ENCODE measurements at places on chromosomes 13 and 19. TPM values are rescaled to one million over a fixed set of nuclear protein-coding genes. Genes with fewer than 3 reads are reported as not detected.

Gene ANGPTL4
- total RNA-seq, result 4.8 TPM

Gene CLDN10
- not detected for total RNA-seq

Gene ELAVL1
- 155 TPM for total RNA-seq

Gene ADGRE1
- 10.6 TPM for total RNA-seq

Gene PLIN5
- total RNA-seq, result 0.17 TPM

Gene ZNF154
- total RNA-seq, result 0.35 TPM

Gene LRRC25
- total RNA-seq, result not detected

Gene SMIM24
- total RNA-seq, result 1.6 TPM

Gene THSD8
- 25.5 TPM for total RNA-seq

Gene CEACAM5
- not detected for total RNA-seq

Gene CCDC122
- 0.30 TPM for total RNA-seq

Gene OVOL3
- not detected for total RNA-seq

Gene VSTM1
- total RNA-seq, result not detected

Gene FCAR
- not detected for total RNA-seq

Gene ATP1A3
- total RNA-seq, result 5.0 TPM

Gene ERICH6B
- total RNA-seq, result not detected

Gene FFAR1
- total RNA-seq, result 0.54 TPM

Gene GNA15
- 297 TPM for total RNA-seq

Gene FXYD3
- not detected for total RNA-seq

Gene VSTM2B
- total RNA-seq, result not detected

Gene KCTD12
- total RNA-seq, result 6.7 TPM

Measured in activated T-helper 17 cell treated with anti-CD3 and anti-CD28 coated beads, Interleukin-2, amount 50 U/mL, for 72 hours (primary cell).